ENCODE measurements at places on chromosomes 12 and 14.

- DNase-seq: no peak
Measured at GRCh38 chr12:91098941-91099340, 12.4 kb downstream of the LUM start.

DNA sequence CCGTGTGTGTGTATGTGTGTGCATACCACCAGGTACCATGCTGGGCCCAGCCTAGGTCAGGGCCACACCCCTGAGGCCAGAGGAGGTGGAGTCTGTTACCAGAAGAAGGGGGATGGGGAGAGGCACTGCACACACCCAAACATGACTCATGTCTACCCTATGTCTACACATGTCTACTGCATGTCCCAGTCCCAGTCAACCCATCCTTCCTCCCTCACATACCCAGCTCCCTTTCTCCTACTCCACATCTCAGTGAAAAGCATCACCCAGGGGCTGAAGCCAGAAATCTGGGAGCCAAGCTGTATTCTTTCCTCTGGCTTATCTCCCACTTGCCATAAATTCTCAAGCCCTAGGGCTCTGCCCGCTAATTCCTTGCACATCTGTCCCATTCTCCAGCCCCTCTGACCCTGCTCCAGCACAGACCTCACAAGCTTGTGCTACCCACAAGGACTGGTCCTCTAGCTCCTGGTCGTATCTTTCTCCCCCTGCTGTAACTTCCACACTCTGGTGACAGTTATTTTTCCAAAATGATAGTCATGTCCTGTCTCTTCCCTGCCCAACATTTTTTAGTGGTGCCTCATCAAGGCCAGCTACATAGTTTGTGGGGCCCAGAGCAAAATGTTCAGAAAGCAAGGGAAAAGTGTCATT lies 18.0 kb upstream of the APPL2 start:
- DNase-seq: no peak

- DNase-seq: peak; percentile 59
Measured at GRCh38 chr14:69055999-69056788, 77.1 kb upstream of the ACTN1 start.

GRCh38 chr12:19338405-19338804 lies 100.9 kb upstream of the AEBP2 start:
- DNase-seq: no peak

GRCh38 chr14:89736881-89737280 lies 217.6 kb downstream of the EFCAB11 start:
- no peak for DNase-seq

DNA sequence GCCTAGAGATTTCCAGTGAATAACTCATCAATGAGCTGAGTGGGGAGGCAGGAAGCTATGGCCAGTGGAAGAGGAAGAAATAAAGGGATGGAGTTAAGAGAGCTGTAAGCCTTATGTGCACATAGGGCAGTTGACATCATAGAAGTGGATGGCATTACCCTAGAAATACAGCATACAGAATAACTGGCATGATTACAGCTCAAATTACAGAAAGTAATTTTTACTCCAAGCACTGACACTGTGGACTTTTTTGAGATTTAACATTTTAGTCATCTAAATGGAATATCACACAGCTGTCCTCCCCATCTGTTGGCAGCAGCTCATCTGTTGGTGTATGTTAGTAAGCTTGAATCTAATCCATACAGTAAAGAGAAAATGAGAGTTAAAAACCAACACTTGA lies 5.4 kb upstream of the IPO8 start:
- DNase-seq: no peak

DNA sequence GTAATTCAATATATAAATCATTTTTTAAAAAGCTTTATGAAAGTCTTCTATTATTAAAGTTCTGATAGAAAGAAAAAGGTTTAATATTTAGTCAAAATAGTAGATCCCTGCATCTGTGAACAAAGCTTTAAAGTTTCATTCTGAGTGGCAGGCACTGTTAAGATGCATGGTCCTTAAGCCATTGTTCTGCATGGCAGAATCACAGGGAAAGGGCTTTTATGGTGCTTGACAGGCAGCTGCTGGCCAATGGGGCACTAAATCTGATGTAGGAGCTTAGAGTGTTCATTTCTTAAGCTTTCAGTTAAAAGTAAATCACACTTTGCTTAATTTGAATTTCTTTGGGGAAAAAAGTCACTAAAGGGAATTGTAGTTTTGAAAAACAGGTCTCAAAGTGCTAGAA lies 148.2 kb downstream of the PLEKHA5 start:
- no peak for DNase-seq

DNA sequence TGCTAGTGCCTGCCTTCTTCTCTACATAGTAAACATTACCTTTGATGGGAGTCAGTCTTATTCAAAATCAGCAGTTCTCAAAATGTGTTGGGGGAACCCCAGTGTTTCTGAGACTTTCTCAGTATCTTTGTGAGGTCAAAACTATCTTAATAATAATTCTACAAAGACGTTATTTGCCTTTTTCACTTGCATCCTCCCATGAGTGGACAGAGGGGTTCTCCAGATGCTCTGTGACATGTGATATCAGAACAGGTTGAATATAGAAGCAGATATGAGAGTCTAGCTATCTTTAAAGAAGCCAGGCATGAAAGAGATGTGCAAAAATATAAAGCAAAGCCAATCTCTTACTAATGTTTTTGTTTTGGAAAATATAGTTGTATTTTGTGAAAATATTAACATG lies 144.7 kb downstream of the KTN1 start:
- DNase-seq: no peak

GRCh38 chr12:43277651-43278540 lies 274.1 kb downstream of the ADAMTS20 start:
- no peak for DNase-seq

GRCh38 chr12:93153321-93153720 lies 224.2 kb upstream of the EEA1 start:
- no peak for DNase-seq

GRCh38 chr12:121801595-121802484 lies 2.0 kb upstream of the SETD1B start:
- DNase-seq: peak; percentile 58

All from activated naive CD4-positive, alpha-beta T cell treated with anti-CD3 and anti-CD28 coated beads for 36 hours (primary cell).